Substantia nigra (tissue), 51 donors: ENCODE measurements at places on chromosomes 1 and 21.

GRCh38 chr1:50968821-50969610 is 1.0 kb upstream of the CDKN2C start:
- peak; percentile 71 for DNase-seq

DNA sequence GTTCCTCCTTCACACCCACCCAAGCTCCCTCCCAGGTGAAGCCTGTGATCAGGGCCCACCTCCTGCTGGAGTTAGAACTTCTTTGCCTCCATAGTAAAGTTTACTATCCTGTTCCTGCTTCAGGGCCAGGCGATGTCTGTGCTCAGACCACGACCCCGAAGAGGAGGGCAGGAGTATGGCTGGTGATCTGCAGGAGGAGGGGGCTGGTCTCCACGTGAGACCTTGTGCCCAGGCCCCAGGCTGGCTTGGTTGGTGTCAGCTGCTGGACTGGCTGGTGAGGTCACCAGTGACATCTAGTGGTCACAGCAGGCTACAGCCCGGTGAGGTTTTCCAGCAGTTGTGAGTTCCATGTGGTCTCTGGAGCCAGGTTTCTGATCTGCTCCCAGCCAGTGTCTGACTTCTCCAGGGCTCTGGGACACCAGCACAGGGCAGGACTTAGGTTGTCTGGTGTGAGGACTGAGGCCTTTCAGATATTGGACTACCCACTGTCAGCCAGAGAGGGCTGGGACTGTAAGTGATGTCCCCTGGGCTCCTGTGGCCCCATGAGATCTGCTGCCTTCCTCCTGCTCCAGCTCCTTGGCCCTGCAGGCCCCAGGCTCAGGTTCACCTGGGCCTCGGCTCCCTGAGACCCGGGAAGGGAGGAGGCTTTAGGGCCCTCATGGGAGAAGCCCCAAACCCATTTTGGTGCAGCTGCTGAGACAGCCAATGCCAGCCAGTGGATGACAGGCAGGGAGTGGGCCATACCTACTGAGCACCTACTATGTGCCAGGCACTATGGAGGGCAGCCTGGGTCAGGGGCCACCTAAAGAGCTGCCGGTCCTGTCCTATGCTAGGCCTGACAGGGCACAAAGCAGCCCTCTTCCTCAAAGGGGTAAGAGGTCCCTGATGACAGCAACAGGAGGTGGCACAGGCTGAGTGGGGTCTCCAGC is 6.0 kb upstream of the UBL4B start:
- DNase-seq: peak; percentile 55

GRCh38 chr1:156868341-156868740 is 7.7 kb downstream of the NTRK1 start:
- DNase-seq: no peak

DNA sequence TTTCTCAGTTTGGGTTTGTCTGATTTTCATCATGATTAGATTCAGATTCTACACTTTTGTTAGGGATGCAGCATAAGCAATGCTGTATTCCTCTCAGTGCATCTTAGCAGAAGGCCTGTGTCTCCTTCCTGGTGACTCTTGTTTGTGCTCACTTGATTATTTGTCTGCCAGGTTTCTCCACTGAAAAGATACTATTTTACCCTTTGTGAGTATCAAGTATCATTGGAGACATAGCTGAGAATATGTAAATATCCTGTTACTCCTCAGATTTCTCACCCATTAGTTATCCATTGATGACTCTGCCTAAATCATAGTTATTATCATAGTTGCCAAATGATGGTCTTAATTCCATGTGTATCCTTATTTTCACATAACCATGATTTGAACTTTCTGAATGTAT is 148.5 kb downstream of the POU2F1 start:
- DNase-seq: no peak

DNA sequence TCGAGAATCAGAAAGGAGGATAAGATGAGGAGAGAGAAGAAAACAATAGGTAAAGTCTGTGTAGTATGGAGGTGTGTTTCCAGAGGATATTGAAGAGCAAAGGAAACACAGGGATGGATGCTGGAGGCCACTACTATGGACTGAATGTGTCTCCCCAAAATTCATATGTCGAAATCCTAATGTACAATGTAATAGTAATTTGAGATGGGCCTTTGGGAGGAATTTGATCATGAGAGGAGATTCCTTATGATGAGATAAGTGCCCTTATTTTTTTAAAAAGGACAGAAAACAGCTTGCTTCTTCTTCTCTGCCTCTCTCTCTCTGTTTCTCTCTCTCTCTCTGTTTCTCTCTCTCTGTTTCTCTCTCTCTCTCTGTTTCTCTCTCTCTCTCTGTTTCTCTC is 602.2 kb upstream of the ADAMTS5 start:
- no peak for DNase-seq

GRCh38 chr1:8740034-8740449 is 77.4 kb downstream of the RERE start:
- DNase-seq: no peak

DNA sequence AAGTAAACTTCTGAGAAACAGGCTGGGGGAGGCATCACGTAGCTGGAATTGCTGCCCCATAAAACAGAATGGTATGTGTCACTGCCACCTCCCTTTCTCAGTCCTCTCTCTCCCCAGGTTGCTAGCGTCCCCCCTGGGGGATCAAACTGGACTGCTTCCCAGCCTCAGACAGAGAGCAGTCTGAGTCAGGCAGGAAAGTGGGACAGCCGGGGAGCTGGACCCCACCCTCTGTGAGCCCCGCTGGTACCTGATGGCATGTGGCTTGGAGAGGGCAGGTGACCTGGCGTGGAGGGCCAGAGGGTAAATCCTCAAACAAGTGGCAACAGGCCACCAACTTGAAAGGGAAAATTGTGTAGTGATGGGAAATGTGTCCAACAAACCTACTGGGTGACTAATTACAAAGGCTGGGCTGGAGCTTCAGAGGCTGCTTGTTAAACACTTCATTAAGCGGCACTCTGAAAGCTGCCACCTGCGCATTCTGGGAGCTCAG is 1.0 kb upstream of the SFN start:
- no peak for DNase-seq

- no peak for DNase-seq
Observed at GRCh38 chr1:66124670-66125069, 332.0 kb downstream of the PDE4B start.

DNA sequence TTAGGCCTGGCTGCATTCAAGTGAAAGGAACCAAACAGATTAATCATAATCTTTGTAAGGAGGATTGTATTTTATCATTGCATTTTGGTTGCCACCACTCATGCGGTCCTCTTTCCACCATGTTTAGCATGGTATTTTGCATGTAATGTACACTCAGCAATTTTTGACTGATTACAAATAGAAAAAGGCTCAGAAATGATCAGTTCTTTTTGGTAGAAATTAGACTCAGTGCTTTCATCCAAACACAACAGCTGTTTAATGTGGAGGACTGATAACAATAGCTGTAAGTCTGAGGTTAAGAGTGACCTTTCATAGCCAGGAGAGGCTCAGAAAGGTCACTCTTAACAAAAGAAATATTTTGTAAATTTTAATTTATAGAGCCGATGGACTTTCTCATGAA is 25.3 kb upstream of the DPH5 start:
- no peak for DNase-seq

DNA sequence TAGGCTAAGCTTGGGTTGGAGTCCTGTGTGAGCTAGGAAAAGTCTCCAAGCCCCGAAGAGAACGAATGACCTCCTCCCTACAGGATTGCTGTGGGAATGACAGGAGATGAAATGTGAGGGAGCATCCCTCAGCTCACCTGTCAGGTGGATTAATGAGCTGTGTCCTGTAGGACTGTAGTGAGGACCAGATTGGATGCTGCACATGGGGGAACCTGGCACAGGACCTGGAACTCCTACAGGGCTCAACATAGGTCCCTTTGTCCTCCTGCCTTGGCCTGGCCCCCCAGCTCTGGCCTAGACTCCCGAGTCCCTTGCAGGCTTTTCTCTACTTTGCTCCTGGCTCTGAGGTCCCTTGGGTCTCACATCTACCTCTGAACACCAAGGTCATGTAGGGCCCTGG is 155.7 kb downstream of the PTPRU start:
- DNase-seq: no peak

DNA sequence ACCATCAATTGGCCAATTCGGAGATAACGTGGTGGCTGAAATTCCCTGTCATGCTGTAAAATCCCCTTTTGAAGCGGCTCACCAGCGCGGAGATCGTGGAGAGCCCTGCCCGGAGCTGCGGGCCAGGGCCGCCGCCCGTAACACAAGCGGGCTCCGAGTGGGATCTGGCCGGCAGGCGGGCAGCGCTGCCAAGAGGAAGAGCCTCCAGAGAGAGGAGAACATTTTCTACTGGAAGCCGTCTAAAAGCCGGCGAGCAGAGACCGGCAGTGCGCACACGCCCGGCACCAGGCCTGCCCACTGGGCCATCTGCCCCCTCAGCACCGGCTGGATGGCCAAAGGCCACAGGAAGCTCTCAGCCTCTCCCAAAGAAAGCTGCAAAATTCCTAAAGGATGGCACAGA is 15.5 kb downstream of the SSBP3 start:
- DNase-seq: no peak

DNA sequence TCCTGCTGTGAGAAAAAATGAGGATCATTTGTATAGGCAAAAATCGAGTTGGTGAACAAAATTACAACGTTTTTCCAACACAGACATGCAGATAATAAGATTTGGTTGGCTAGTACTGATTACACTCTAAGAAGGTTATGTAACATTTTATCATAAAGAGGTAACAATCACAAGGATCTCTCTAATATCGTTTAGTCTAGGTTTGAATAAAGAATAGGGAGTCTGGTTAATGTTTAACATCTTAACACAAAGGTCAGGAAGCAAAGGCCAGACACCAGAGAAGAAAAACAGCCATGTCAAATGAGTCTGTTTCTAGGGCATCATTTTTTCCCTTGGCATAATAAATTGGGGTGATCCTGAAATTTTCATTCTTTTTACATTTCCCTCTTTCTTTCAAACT is 207.4 kb upstream of the CHRM3 start:
- DNase-seq: no peak

- no peak for DNase-seq
Observed at GRCh38 chr1:71916894-71917293, 365.4 kb downstream of the NEGR1 start.

DNA sequence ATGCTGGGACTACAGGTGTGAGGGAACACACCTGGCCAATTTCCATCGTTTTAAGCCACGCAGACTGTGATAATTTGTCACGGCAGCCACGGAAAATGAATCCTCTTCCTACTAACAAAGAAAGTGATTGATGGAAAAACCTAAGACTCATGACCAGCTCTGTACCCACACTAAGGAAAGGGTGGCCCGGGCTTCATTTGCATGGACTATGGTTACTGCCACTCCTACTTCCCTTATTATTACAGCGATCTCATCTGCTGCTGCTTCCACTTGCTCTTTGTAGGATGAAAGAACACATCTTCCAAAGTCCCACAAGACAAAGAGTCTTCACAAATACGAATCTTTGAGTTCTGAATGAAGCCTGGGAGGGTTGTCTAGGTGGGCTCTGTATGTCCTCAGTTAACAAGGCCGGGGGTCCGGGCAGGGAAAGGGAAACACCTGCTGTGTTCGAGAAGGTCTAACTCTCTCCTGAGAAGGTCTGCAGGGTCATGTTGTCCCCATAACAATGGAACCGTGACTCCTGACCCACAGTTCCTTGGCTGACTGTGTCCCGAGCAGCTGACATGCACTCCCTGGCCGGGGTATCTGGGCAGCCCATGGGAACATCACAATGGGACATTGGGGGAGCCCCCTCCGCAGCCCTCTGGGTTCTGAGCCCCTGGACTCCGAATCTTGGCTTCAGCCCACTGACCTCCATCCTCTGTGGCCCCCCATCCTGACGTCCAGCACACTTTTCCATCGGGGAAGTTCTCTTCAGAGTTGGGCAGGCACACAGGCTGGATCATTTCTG is 13.3 kb upstream of the TFF1 start:
- no peak for DNase-seq
